NCI-H1105 (cell line): ENCODE measurements at places on chromosomes 16 and 17.

GRCh38 chr17:185445-186138 lies 4.1 kb upstream of the DOC2B start:
- no peak for DNase-seq

DNA sequence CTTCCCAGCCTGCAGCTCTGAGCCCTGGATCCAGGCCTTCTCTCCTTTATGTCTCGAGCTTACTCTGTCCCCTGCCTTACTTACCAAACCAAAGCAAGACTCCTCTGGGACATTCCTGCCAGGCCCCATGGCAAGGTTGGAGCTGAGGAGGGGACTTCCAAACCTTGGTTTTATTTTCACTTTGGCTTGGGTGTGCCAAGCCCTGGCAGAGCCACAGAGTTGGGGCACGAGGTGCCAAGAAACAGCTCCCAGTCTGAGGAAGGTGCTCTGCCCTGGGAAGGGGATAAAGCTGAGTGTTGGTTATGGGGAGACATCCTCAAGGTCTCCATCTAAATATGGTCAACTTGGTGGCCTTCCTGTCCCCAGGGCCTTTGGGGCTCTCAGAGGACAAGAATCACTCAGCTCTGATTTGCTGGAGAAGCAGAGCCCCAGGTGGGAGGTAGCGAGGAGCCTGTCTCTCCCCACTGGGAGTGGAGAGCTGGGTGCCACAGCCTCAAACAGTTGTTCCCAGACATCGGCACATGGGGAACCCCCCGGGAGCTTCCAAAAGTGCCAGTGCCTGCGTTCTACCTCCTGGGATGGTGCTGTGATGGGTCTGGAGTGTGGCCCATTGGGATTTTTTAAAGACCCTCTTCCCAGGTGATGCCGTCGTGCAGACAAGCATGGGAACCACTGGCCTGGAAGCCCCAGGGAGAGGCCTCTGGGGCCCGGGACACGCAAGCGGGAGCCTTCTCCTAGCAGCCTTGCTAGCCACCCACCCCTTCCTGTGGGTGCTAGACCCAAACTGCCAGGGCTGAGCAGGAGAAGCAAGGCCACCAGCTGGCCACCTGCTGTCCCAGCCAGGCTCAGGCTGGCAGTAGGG lies 10.3 kb downstream of the NLRC5 start:
- DNase-seq = no peak

DNA sequence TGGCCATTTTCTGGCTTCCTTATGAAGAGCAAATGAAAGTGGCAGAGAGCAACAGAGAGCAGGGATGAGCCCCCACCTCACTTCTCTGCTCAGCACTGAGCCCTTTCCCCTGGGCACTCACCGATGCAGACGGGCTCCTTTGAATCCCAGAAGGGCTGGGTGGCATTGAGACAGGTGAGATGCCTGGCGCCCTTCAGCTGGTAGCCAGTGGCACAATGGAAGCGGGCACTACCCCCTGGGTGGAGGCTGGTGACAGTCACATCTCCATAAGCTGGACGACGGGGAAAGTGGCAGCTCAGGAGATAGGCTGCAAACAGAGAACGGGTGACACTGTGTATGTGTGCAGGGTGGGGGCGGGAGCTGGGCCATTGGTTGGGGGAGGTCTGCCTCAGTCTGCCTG lies 12.5 kb upstream of the PHF12 start:
- DNase-seq = no peak

- no peak for DNase-seq
These were observed 40.0 kb downstream of the GRB7 start for GRCh38 chr17:39777534-39778365.

GRCh38 chr16:28140788-28141618 lies 70.8 kb downstream of the XPO6 start:
- no peak for DNase-seq
